ENCODE measurements at places on chromosomes 5 and 9.

- no peak for DNase-seq
These were observed 224.5 kb upstream of the CDH6 start for GRCh38 chr5:30968971-30969370.

DNA sequence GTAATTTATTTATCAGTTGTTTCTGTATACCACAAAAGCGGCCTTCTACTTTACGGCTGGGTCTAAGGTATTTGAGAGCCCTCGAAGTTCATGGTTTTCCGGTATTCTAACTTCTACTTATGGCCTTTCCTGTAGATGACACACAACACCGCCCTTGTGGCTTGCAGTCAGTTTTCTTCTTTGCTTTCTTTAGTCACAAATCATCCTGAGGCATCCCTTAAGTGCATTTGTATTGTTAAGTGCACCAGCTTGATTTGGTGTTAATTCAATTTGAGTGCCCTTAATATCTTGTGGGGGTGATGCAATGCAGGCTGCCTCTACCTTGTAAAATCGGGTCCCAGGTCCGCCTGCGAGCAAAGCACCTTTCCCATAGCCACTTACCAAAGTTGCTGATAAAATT lies 511.9 kb downstream of the CCDC171 start:
- DNase-seq: no peak

GRCh38 chr5:156526081-156526925 lies 199.3 kb downstream of the SGCD start:
- DNase-seq: no peak

DNA sequence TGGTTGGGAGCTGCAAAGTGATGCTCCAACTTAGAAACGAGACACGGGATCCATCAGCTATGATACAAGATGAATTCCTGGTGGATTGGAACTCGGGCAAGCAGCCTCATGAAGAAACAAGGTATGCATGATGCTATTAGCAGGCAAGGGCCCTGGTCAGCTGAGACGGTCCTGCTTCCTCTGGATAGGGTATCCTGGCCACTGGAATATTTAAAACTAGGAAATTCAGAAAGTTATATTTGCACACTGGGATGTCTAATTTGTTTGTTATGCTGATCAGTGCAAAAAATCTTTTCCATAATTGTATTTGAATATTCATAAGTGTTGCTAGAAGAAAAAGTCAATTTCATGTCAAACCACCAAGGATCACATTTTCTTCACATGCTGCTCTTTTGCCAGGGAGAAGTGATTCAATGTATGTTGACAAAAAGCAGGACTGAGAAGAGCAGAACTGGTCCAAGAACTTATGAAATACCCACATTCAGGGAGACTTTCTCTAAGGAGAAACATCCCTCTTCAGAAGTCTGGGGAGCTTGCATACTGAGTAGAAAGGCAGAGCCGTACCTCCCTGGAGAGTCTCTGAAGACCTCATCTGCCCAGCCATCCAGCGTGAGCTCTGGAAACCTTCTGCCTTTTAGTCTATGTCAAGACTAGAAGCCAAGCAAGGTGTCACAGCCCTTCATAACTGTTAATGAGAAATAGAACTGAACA lies 6.7 kb upstream of the NXNL2 start:
- no peak for DNase-seq

- DNase-seq: no peak
These were observed 14.2 kb upstream of the AGGF1 start for GRCh38 chr5:77015938-77016569.

DNA sequence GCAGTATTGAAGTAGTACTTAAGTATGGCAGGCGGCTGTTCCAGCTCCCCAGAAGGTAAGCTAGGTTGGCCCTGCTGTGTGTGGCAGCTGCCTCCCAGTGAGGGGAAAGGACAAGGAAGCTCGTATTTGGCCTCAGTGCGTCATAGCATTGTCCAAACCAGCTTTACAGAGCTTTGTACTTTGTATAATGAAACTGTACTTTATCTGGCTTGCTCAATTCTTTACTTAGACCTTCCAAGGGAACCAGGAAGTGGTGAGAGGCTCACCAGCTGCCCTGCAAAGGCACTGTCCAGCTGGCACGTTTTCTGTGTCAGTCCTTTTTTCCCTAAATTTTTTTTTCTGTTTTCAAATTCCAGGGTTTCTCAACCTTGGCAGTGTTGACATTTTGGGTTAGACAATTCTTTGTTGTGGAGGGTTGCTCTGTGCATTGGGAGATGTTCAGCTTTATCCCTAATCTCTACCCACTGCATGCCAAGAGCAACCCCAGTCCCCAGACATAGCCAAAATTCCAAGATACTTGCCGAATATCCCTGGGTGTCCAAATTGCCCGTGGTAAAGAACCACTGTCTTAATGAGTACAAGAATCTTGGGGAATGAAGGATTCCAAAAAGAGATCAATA lies 474.5 kb downstream of the LRRC70 start:
- no peak for DNase-seq

- DNase-seq: no peak
These were observed 4.8 kb upstream of the PITX1 start for GRCh38 chr5:135038813-135039270.

- DNase-seq: no peak
These were observed 5.2 kb downstream of the FAT2 start for GRCh38 chr5:151585970-151586369.

DNA sequence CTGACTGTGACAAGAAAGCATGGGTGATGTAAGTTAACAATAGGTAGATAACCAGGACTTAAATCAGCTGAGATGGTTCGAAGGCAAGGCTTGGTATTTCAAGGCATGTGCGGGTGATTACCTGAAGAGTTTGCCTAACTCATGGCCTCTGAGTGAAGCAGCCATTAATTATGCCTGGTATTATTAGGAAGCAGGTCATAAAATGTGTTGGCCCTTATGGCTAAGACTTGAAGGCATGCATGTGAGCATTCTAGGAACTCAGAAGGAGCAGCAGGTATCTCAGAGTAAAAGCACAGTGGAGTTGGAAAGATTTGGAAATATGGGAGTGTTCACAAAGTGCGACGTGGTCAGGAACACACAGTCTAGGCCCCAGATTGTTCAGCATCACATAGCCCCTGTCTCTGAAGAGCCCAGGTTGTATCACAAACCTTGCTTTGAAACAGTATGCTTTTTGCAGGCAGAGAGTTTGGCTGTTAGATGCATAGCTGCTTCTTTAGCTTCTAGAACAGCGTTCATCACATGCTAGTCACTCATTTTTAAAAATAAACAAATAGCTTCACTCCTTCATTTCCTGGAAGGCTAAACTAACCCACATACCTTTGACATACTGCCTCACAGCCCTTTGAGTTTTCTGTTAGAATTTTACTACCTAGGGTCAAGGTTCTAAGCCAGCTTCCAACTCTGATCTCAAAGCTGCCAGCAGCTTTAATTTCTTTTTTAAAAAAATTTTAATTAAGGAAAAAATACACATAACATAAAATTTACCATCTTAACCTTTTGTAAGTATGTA lies 2.1 kb downstream of the HEXB start:
- no peak for DNase-seq

DNA sequence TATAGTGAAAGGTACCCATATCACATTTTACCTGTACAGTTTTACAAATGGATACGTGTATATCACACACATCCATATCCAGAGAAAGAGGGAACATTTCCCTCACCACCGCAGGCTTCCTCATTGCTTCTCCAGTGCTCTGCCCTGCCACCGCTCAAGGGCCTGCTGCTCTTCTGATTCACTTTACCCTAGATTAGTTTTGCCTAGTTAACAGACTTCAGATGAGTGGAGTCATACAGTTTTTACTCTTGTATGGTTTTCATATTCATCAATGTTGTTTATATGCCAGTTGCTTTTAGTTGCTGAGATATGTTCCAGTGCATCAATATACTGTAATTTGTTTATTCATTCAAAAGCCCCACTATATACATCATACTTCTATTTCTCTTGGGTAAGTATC lies 53.9 kb upstream of the POMT1 start:
- no peak for DNase-seq

GRCh38 chr5:123997064-123997461 lies 485.1 kb downstream of the CSNK1G3 start:
- no peak for DNase-seq

DNA sequence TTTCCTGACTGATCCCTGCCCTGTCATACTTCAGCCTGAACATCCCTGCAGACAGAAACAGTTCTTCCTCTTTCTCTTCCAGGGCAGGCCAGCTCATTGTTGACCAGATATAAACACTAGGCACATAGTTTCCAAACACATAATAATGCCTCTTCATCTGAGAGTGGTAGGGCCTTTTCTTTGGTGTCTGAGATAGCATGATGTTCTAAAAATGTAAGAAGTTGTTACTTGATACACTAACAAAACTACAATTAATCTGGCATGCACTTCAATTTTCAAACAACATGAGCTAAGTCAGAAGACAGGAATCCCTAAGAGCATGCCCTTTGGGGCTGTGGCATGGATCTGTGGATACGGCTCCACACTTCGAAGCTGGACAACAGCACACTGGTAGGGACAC lies 246.6 kb downstream of the SPOCK1 start:
- DNase-seq: no peak

DNA sequence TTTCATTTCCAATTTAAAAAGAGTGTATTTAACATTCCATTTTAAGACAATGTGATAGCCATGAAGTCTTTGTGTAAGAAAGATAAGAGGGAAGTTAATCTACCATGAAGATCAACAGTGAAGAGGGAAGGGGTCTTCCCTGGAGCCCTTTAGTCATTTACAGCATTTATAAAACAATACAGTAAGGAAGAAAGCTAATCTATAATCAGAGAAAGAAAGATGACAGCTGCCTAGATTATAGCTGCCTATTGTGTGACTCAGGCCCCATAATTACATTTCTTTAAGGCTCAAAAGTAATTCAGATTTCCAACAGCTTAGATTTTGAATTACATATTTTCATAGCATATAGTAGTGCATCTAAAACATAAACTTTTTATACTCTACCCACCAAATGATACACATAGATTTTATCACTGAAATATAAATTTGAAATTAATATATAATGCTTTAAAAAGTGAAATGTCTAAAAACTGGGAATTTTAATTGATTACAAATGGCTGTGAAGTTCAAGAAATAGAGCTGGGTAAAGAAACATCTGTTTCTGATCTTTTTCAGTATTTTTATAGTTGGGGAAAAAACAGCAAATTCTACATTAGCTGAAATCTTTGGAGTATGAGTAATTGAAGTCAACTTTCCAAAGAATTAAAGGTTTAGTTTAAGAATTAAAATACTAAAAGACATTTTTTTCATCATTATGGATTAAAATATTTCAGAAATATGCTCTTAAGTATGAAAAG lies 89.6 kb downstream of the RIC1 start:
- DNase-seq: no peak

DNA sequence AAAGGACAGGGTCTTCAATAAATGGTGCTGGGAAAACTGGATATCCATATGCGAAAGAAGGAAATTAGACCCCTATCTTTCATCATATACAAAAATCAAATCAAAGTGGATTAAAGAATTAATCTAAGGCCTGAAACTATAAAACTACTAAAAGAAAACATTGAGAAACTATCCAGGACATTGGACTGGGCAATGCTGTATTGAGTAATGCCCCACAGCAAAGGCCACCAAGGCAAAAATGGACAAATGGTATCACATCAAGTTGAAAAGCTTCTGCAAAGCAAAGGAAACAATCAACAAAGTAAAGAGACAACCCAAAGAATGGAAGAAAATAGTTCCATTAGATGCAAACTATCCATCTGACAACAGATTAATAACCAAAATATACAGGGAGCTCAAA lies 72.3 kb downstream of the STRBP start:
- DNase-seq: no peak

GRCh38 chr5:177355868-177356168 lies 1.9 kb upstream of the RGS14 start:
- no peak for DNase-seq

GRCh38 chr9:118215549-118215948 lies 511.3 kb downstream of the TLR4 start:
- DNase-seq: no peak

- DNase-seq: no peak
These were observed 50.2 kb upstream of the SLC44A1 start for GRCh38 chr9:105194234-105194633.

GRCh38 chr9:100601216-100601615 lies 23.3 kb downstream of the CAVIN4 start:
- DNase-seq: peak; percentile 24

DNA sequence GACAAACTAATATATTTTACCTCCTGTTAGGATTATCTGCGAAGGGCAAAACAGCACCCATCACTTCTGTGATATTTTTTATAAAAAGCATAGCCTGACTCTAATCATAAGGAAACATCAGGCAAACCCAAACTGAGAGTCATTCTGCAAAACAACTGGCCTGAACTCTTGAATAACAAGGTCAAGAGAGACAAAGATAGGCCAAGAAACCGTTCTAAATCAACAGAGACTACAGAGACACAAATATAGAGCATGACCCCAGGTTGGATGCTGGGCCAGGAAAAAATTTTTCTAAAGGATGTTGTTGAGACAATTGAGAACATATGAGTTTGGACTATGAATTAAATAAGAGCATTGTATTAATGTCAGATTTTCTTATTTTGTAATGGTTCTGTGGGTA lies 384.9 kb downstream of the NFIB start:
- DNase-seq: no peak

- DNase-seq: no peak
These were observed 117.4 kb downstream of the SLIT3 start for GRCh38 chr5:169183576-169183975.

- no peak for DNase-seq
These were observed 149.2 kb upstream of the ANKH start for GRCh38 chr5:15020736-15021135.

DNA sequence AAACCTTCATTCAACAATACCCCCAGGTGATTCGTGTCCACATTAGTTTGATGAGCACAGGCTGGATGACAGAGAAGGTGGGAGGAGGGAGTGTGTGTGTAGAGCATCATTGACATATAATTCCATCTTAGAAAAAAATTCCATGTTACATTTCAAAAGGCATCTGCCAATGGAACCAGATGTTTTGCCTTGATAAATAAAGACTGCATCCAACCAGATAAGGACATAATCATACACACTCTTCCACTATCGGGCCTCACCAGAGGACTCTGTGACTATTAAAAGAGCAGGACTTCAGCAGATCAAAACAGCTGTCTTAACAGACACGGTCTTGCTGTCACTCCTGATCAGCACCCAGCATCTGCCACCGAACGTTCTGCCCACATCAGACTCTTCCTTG lies 96.4 kb upstream of the SPIN1 start:
- DNase-seq: no peak

DNA sequence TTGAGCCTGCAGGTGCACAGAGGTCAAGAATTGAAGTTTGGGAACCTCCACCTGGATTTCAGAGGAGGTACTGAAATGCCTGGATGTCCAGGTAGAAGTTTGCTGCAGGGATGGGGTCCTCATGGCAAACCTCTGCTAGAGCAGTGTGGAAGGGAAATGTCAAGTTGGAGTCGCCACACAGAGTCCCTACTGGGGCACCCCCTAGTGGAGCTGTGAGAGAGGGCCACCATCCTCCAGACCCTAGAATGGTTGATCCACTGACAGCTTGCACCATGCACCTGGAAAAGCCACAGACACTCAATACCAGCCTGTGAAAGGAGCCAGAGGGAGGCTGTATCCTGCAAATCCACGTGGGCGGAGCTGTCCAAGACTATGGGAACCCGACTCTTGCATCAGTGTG lies 78.0 kb downstream of the GABRA1 start:
- no peak for DNase-seq

- no peak for DNase-seq
These were observed 197.5 kb downstream of the PCSK5 start for GRCh38 chr9:76087976-76088375.
